ENCODE measurements at places on chromosomes 5 and 9.
A peak's percentile ranks its signal among the peaks of the same experiment; 100 is the strongest.

GRCh38 chr9:136093995-136094881 is 851 bp downstream of the NACC2 start:
- DNase-seq, result no peak
- no peaks in the 10 kb centered on the region for H3K36me3 ChIP-seq
- peak overlapping the region; percentile 90 for H3K4me3 ChIP-seq
- H3K27ac ChIP-seq, result peak overlapping the region; percentile 96
- no peaks in the 10 kb centered on the region for H3K27me3 ChIP-seq
- peaks cover 26% of the 10 kb centered on the region for H3K4me1 ChIP-seq

GRCh38 chr9:127892831-127893230 is 6.6 kb downstream of the ST6GALNAC6 start:
- no peak overlapping the region for H3K27ac ChIP-seq
- no peaks in the 10 kb centered on the region for H3K27me3 ChIP-seq
- H3K4me3 ChIP-seq, result no peak overlapping the region
- no peak for DNase-seq
- peaks cover 21% of the 10 kb centered on the region for H3K36me3 ChIP-seq

GRCh38 chr5:141715346-141715905 is 33.4 kb upstream of the ARAP3 start:
- no peaks in the 10 kb centered on the region for H3K27me3 ChIP-seq
- no peaks in the 10 kb centered on the region for H3K4me1 ChIP-seq
- no peaks in the 10 kb centered on the region for H3K36me3 ChIP-seq
- no peak for DNase-seq
- H3K27ac ChIP-seq, result no peak overlapping the region

DNA sequence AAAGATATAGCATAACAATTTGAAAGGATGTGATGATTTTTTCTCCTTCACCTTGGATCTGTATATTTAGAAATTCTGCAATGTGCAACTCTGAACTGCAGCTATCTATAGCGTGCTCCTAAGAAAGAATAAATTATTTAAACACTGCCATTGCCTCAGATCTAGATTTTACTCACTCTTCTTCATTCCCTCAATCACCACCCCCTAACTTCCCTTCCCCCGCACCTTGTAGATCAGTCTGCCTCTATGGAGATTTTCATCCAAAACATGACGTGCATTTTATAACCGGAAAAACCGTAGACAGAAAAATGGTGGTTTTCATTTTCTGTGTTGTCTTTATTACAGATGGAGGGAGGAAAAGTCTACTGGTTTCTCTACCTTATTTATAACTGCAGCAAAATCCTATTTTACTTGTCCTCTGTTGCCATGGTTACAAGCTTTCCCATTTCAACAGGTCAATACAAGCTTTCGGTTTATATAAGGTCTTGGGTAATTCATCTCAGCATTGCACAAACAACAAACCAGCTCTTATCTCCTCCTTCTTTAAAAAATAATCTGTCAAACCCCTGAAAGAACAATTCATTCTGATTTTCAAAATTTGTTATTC is 480.0 kb downstream of the TAF11L14 start:
- no peak for DNase-seq
- H3K36me3 ChIP-seq, result no peaks in the 10 kb centered on the region
- no peak overlapping the region for H3K27ac ChIP-seq
- H3K4me1 ChIP-seq, result no peaks in the 10 kb centered on the region

DNA sequence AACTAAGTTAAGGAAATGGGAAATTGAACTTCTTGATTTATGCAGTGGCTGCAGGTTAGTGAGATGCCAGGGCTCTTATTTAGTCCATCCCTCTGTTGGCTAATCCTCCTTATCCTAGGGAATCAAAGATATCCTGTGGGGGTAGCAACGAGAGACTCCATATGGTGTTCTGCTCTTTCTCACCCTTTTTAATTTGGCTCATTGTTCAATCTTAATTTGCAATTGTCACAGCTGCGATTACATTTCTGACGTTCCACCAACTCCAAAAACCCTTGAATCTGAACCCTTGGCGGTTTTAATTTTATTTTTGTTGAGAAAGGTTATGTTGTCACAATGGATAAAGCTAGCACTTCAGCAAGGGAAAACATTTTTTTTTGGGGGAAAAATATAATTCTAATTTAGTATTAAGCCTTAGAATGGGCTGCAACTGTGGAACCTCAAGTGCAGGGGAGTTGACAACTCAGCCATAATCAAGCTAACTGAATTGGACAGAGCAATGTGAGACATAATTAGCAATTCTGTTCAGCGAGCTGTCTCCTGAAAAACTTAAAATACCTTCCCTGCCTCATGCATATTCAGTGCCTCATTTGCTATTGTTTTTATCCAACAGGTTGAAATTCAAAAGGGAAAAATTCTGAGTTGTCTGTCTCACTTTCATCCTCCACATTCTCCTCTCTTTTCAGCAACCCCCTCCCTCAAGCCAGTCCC is 91.3 kb downstream of the MAT2B start:
- no peaks in the 10 kb centered on the region for H3K4me1 ChIP-seq
- no peaks in the 10 kb centered on the region for H3K36me3 ChIP-seq
- H3K4me3 ChIP-seq, result no peak overlapping the region
- no peaks in the 10 kb centered on the region for H3K27me3 ChIP-seq
- no peak overlapping the region for H3K27ac ChIP-seq

- H3K4me1 ChIP-seq, result no peaks in the 10 kb centered on the region
- no peak overlapping the region for H3K27ac ChIP-seq
- no peak for DNase-seq
- no peaks in the 10 kb centered on the region for H3K27me3 ChIP-seq
- no peak overlapping the region for H3K4me3 ChIP-seq
- H3K36me3 ChIP-seq, result no peaks in the 10 kb centered on the region
Measured at GRCh38 chr9:89635816-89636215, 31.0 kb downstream of the GADD45G start.

- H3K4me1 ChIP-seq, result peaks cover 4% of the 10 kb centered on the region
- H3K27ac ChIP-seq, result no peak overlapping the region
- H3K4me3 ChIP-seq, result no peak overlapping the region
- H3K27me3 ChIP-seq, result no peaks in the 10 kb centered on the region
Measured at GRCh38 chr9:21551401-21551800, 69.3 kb upstream of the IFNE start.

- no peaks in the 10 kb centered on the region for H3K27me3 ChIP-seq
- H3K27ac ChIP-seq, result no peak overlapping the region
- no peak for DNase-seq
- H3K4me3 ChIP-seq, result no peak overlapping the region
Measured at GRCh38 chr9:88053856-88054501, 79.6 kb upstream of the CDK20 start.

GRCh38 chr5:176714067-176714466 is 66.8 kb downstream of the TSPAN17 start:
- no peaks in the 10 kb centered on the region for H3K36me3 ChIP-seq
- no peaks in the 10 kb centered on the region for H3K4me1 ChIP-seq

DNA sequence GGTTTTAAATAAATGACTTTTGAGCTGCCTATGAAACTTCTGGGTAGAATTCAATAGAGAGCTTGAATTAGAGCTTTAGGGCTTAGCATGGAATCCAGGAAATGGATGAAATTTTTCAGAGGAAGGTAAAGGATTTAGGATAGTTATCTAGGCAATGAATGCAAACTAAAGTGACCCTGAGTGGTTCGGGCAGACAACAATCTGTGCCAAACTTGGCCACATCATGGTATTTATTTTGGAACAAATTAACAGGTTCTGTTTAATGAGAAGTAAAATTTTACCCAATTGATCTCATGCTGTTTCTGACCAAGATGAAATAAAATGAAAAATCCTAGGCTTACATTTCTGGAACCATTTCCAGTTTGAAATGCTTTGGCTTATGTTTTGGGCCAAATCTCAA is 934.4 kb downstream of the MAT2B start:
- DNase-seq, result no peak
- no peaks in the 10 kb centered on the region for H3K36me3 ChIP-seq
- H3K27me3 ChIP-seq, result no peaks in the 10 kb centered on the region
- no peaks in the 10 kb centered on the region for H3K4me1 ChIP-seq
- H3K27ac ChIP-seq, result no peak overlapping the region
- no peak overlapping the region for H3K4me3 ChIP-seq

DNA sequence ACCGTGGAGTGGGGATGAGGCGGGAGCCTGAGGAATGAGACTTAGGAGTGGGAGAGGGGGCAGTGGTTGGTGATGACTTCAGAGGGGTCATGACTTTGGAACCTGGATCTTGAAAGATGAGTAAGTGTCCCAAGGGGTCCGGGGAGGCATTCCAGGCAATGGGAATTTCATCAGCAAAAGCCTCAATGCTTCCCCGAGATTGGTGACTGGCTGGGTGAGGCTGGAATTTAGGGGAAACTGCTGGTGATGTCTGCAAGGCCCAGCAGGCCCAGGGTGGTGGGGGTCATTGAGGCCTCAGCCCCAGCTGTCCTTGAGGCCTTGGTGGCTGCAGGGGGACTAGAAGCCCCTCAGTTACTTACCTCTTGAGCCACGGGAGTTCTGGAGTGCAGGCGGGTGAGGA is 7.5 kb downstream of the NDST1 start:
- H3K4me3 ChIP-seq, result no peak overlapping the region
- peak overlapping the region; percentile 75 for H3K27ac ChIP-seq
- peaks cover 25% of the 10 kb centered on the region for H3K4me1 ChIP-seq
- no peaks in the 10 kb centered on the region for H3K27me3 ChIP-seq
- no peak for DNase-seq

GRCh38 chr5:120463991-120464626 is at the start of gene PRR16:
Gene PRR16 (plus strand): TSS chr5:120464300.
- H3K4me3 ChIP-seq, result peak within 1 kb of the TSS; percentile 62
- H3K27ac ChIP-seq, result no peak within 1 kb of the TSS
- no peak for DNase-seq

GRCh38 chr5:9108162-9108561 is 437.7 kb downstream of the SEMA5A start:
- no peak for DNase-seq
- no peak overlapping the region for H3K4me3 ChIP-seq
- H3K27me3 ChIP-seq, result no peaks in the 10 kb centered on the region
- no peaks in the 10 kb centered on the region for H3K36me3 ChIP-seq

GRCh38 chr9:110802416-110803035 is 133.9 kb downstream of the MUSK start:
- no peaks in the 10 kb centered on the region for H3K4me1 ChIP-seq
- no peak overlapping the region for H3K27ac ChIP-seq
- H3K36me3 ChIP-seq, result no peaks in the 10 kb centered on the region
- no peak for DNase-seq

GRCh38 chr5:176892663-176893062 is 6.5 kb downstream of the HK3 start:
- no peaks in the 10 kb centered on the region for H3K27me3 ChIP-seq
- H3K4me1 ChIP-seq, result no peaks in the 10 kb centered on the region
- H3K36me3 ChIP-seq, result no peaks in the 10 kb centered on the region
- no peak overlapping the region for H3K4me3 ChIP-seq

GRCh38 chr5:100780376-100780870 is 122.7 kb downstream of the ST8SIA4 start:
- no peaks in the 10 kb centered on the region for H3K4me1 ChIP-seq
- no peaks in the 10 kb centered on the region for H3K36me3 ChIP-seq

DNA sequence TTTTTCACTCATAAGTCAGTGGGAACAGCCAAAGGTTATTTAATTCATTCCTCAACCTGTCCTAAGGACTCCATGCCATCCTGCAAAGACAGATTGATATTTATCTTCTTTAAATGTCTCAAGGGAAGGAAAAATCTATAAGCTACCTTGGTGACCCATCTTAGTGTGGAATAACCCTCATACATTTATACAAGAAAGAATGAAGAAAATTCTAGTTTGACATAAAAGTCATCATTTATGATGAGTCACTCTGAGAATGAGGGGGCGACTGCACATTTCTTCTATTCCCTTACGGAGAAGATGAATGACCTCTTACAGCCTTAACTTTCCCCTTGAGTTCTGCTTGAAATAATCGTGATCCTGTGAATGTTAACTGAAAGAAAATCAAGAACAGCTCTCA is 26.8 kb upstream of the NUDT12 start:
- no peak overlapping the region for H3K27ac ChIP-seq
- no peak overlapping the region for H3K4me3 ChIP-seq
- no peaks in the 10 kb centered on the region for H3K4me1 ChIP-seq
- no peaks in the 10 kb centered on the region for H3K36me3 ChIP-seq

GRCh38 chr5:96885518-96886338 is 9.4 kb downstream of the ERAP2 start:
- no peak for DNase-seq
- no peak overlapping the region for H3K4me3 ChIP-seq
- H3K27me3 ChIP-seq, result no peaks in the 10 kb centered on the region
- H3K36me3 ChIP-seq, result no peaks in the 10 kb centered on the region

DNA sequence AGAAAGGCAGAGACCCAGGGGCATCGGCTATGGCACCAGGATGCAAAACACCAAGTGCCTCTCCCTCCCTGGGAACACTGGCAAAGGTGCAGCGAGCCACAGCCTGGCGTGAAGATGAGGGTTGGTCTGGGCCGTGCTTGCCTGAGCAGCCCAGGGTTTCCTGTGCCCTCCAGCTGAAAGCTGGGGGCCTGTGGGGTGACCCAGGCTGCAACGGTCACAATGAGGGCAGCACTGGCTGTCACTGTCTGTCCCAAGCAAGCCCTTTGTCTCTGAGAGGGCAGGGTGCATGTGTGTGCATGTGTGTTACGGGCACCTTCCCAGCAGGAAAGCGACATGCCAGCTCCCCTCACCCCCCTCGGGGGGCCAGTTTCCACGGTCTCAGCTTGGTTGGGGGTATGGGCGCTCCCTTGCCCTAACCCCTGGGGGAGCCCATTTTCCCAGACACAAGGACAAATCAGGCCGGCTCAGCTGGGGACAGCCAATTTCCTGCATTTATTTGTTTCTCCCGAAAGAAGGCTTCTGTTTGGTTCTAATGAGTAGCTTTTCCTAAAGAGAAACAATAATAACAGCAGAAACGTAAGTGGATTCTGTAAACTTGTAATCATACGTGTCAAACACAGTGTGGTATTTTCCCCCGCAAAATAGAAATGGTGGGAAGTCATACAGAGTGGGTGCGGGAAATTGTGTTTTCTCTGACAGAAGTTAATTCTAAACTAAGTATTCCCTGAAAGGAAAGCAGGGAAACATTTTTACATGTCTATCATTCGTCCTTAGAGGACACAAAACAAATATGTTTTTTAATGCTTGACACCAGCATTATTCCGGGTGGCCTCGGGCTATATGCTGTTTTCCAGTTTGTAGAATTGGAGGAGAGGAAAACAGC is 21.3 kb downstream of the MRPL36 start:
- H3K4me3 ChIP-seq, result no peak overlapping the region

- DNase-seq, result peak; percentile 27
- no peaks in the 10 kb centered on the region for H3K36me3 ChIP-seq
- no peak overlapping the region for H3K4me3 ChIP-seq
- peaks cover 19% of the 10 kb centered on the region for H3K4me1 ChIP-seq
- H3K27me3 ChIP-seq, result no peaks in the 10 kb centered on the region
Measured at GRCh38 chr5:124701016-124701415, 45.4 kb downstream of the ZNF608 start.
